ENCODE measurements at places on chromosomes 1 and 21. TPM values are rescaled to one million over a fixed set of nuclear protein-coding genes. Genes with fewer than 3 reads are reported as not detected.

GRCh38 chr1:115141145-115141454, 51.8 kb upstream of the TSPAN2 start:
- DNase-seq = no peak

CFH gene
- 28.3 TPM for total RNA-seq

DNA sequence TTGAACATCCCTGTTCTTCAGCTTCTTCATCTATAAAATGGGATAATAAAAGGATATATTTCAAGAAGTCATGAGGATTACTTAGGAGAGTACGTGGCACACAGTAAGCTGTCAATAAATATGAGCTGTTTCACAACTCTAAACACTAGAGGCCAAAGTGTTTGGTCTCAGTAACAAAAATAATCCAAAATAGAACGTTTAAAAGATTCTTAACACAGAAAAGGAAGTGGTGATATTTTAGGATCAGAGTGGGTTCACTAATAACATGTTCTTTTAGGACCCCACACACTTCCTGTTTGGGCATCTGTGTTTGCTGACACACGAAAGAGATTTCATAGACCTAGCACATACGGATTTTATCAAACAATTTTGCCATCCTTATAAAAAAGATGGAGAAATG, 32.9 kb downstream of the TNFSF18 start:
- peak; percentile 30 for DNase-seq

DNA sequence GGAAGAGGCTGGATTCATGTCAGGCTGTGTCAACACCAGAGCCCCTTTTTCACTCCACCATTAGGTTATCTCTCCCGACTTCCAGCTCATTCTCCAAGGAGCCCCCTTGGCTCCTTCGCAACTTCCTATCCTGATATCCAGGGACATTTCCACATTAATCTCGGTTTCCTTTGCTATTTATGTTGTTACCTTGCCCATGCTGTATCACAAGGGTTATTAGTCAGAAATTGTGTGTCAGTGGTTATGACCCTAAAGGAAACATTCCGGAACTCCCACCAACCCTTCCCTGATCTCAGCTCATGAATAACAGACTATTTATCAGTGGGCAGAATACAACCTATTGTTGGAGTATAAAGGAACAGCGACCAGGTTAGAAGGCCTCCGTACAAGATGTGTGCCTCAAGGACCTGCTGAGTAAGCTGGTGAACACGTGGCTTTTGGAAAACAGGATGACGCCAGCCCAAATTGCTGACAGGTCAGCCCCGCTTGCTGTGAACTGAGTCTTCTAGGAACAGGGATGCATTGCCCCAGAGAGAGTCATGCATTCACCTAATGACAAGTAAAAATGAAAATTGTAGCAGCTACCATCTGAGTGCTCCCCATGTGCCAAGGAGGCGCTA, 121.5 kb downstream of the PLPP3 start:
- DNase-seq = no peak
